T-cell (primary cell): ENCODE measurements at places on chromosomes 5 and 9. TPM values are rescaled to one million over a fixed set of nuclear protein-coding genes. Genes with fewer than 3 reads are reported as not detected.

The TYRP1 gene
- not detected for total RNA-seq

- no peak for DNase-seq
Measured at GRCh38 chr5:73892806-73893205, 266.8 kb downstream of the ARHGEF28 start.

The TXNDC8 gene
- not detected for total RNA-seq

DNA sequence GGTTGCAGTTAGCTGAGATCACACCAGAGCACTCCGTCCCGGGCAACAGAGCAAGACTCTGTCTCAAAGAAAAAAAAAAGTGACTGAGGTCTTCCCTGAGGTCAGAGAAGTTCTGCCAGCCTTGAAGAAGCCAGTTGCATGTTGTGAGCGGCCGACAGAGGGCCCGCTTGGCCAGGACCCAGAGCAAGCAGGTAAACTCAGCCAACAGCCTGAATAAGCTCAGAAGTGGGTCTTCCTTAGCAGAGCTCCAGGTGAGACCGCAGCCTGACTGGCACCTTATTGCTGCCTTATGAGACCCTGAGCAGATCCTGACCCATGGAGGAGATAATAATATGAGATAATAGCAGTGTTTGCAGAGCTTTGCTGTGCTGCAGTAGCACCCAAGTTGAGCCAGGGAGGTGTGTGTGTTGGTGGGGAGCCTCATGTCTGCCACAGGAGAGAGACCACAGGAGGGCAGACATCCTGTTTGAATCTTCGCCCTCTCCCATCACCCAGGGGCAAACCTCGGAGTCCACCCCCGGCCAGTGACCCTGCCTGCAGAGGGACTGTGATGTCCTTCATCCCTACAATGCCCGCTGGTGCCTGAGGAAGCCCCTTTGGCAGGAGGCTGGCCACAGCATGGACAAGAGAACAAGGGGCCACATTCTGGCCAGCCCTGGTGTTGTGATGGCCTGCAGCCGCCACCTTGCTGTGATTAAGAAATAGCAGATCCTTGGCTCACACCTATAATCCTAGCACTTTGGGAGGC, 10.8 kb upstream of the BARX1 start:
- no peak for DNase-seq

- no peak for DNase-seq
Measured at GRCh38 chr9:110842986-110843385, 174.4 kb downstream of the MUSK start.
